ENCODE measurements at places on chromosomes 7 and 10.

DNA sequence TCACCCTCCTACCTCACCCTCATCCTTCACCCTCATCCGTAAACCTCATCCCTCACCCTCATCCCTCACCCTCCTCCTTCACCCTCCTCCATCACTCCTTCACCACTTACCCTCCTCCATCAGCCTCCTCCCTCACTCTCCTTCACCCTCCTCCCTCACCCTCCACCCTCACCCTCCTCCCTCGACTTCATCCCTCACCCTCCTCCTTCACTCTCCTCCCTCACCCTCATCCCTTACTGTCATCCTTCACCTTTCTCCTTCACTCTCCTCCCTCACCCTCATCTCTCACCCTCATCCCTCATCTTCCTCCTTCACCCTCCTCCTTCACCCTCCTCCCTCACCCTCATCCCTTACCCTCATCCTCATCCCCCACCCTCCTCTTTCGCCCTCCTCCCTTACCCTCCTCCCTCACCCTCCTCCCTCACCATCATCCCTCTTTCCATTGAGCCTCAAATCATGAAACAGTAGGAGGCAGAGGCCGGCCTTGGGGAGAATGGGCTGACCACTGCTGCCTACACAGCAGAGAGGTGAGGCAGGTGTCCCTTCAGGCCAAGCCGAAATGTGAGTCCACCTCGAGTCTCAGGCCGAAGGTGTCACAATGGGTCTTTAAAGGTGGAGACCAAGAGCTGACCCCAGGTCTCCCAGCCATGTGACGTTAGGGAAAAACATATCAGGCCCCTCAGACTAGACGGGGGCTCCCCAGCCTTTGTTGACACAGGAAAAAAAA lies 53.0 kb downstream of the PDGFA start:
- no peak for DNase-seq

DNA sequence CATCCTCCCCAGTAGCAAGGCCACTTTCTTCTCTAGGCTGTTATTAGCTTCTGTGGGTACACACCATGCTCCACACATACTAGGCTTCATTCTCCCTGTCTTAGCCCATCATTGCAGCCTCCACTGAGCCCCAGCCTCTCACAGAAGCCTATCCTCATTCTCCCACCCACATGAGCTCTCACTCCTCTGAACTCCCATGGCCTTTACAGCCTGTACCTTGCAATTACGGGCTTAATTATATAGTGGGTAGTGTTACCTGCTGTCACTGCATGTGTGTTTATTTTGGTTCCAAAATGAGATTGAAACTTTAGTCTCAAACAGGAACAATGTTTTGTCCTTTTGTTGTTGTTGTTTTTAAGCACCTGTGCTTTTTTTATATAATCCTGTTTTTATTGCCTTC lies 460.0 kb downstream of the KCNMA1 start:
- DNase-seq, result no peak

DNA sequence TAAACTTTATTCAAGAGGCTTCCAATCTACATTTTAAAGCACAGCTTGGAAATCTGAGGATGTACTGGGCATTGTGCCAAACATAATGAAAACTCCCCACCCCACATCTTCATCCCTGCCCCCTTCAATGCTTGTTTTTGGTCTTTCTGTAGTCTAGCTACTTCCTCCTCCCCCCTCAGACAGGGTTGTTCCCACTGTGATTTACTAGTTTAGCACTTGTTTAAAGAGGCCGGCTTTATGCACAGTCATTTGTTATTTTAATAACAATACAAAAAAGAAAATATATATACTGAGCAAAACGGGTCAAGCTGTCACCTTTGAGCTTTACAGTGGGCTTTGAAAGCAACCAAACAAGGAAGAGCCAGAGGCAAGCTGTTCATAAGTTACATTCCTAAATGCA lies 132.6 kb downstream of the CHRM2 start:
- DNase-seq, result no peak

DNA sequence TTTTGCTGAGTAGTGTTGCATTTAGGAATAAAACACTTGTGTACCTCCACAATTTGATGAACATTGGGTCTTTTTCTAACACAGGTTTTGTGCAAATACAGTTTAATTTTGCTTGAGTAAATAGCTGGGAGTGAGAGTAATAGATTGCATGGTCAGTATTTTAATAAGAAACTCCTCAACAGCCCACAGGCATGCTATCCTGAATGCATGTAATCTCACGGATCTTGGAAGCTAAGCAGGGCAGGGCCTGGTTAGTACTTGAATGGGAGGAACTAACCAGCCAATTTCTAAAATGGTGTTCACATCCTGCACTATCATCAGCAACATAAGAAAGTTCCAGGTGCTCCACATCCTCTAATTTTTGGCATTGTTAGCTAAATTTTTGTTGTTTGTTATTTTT lies 685.4 kb upstream of the MBL2 start:
- no peak for DNase-seq

DNA sequence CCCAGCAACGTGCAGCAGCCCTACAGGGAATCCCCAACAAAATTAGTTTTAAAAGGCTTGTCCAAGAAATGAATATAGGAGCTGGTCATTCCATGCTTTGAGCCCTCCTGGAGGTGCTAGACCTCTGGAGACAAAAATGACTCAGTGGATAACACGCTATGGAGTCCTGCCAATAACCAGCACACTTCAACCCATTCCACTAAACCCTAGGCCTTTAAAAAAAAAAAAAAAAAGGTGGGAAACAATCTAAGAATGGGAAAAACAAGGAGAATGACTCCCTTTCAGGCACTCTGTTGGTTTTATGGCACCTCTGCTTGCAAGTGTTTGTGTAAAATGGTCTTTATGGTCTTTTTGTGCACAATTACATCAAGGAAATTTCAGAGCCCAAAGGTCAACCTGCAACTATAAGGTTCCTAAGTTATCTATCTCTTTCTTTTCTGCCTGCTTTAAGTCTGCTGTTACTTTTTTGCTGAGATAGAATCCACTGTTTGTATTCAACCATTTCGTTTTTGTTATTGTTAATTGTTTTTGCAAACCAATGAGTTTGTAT lies 21.3 kb downstream of the AVL9 start:
- DNase-seq, result no peak

GRCh38 chr7:25476863-25477499 lies 248.7 kb upstream of the NPVF start:
- DNase-seq, result no peak

DNA sequence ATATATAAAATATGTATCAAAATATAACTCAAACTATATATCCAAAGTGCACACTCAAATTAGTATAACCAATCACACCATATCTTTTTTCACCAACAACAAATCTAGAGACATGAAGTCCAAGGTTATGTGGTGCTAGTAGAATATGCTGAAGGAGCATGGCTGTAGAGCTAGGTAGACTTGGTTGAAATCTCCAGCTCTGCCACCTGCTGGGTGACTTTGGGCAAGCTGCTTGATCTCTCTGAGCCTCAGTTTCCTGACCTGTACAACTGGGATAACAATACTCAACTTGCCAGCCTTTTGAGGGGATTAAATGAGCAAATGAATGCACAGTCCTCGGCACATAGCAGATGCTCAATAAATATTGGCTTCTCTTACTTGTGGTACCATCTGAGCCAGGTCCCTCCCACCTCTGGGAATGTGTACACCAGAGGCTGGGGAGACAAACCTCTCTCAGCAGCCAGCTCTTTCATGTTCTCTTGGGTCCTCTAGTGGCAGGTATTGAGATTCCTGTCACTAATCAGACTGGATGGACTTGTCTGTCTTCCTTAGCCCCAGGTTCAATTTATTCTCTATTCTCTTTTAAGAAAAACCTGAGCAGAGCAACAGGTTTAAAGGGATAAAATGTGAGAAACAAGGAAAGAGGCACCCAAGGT lies 94.3 kb upstream of the PDE1C start:
- no peak for DNase-seq

DNA sequence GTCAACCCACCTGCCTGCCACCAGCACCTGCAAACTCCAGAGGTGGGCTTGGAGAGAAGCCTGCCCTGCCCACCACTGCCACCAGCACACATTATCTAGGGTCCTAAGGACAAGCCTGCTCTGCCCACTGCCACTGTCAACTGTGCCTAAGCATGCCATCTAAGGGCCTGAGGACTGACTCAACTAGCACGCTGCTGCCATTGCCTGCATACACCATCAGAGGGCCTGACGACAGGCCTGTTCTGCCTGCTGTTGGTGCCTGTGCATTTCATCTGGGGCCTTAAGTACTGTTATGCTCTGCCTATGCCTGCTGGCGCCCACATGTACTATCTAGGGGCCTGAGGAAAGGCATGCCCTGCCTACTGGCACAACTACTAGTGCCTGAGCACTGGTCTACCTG lies 27.0 kb upstream of the LRRD1 start:
- no peak for DNase-seq

- DNase-seq, result peak; percentile 81
Observed at GRCh38 chr10:944034-944831, 12.7 kb upstream of the LARP4B start.

GRCh38 chr7:92722541-92722940 lies 113.8 kb downstream of the CDK6 start:
- DNase-seq, result no peak

- DNase-seq, result no peak
Observed at GRCh38 chr10:116125180-116125579, 147.8 kb downstream of the GFRA1 start.

GRCh38 chr10:21002091-21002878 lies 105.2 kb upstream of the NEBL start:
- no peak for DNase-seq

- no peak for DNase-seq
Observed at GRCh38 chr10:124732931-124733570, 11.1 kb downstream of the FAM53B start.

- DNase-seq, result no peak
Observed at GRCh38 chr7:91636728-91637127, 243.8 kb downstream of the MTERF1 start.

- DNase-seq, result no peak
Observed at GRCh38 chr7:130210181-130210935, 2.7 kb downstream of the SSMEM1 start.

- DNase-seq, result no peak
Observed at GRCh38 chr7:70392877-70393435, 739.0 kb upstream of the GALNT17 start.

GRCh38 chr7:131369354-131369753 lies 41.7 kb downstream of the MKLN1 start:
- no peak for DNase-seq

DNA sequence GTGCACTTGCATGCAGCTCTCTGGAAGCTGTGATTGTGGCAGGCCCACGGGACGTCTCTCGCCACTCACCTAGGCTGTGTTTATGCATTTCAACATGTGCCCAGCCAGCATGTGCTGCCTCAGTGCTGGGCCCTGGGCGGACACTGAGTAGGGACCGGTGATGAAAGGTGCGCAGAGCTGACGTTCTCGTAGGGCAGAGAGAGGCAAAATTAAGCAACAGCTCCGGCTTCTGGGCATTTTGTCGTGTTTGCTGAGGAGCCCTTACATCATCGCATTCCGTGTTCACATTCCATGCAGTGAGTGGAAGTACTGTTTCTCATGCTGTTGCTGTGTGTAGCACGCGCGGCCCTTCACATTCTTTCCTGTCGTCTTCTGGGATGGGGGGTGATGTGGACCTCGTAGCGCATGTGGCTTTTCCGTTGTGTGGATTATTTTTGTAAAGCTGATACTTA lies 50.5 kb downstream of the PRF1 start:
- DNase-seq, result no peak

DNA sequence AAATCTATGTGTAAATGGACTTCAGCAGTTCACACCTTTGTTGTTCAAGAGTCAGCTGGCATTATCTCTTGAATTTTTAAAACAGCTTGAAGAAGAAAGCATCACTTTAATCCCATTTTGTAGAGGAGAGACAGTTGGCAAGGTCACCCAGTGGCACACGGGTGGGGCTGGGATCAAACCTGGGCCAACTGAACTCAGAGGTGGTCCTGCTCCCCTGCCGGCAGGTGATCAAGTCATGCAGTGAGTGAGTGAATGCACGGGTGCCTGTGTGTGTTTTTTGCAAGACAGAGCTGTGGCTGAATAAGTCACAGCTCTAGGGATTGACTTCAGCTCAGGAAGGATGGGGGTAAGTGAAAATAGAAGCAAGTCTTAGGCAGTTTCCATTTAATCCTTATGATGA lies 9.5 kb downstream of the GHRHR start:
- DNase-seq, result no peak

- no peak for DNase-seq
Observed at GRCh38 chr10:132197271-132198067, 10.7 kb downstream of the DPYSL4 start.

- DNase-seq, result no peak
Observed at GRCh38 chr10:102347236-102347828, 48.2 kb upstream of the NFKB2 start.

- no peak for DNase-seq
Observed at GRCh38 chr10:74936577-74937265, 110.3 kb downstream of the KAT6B start.

DNA sequence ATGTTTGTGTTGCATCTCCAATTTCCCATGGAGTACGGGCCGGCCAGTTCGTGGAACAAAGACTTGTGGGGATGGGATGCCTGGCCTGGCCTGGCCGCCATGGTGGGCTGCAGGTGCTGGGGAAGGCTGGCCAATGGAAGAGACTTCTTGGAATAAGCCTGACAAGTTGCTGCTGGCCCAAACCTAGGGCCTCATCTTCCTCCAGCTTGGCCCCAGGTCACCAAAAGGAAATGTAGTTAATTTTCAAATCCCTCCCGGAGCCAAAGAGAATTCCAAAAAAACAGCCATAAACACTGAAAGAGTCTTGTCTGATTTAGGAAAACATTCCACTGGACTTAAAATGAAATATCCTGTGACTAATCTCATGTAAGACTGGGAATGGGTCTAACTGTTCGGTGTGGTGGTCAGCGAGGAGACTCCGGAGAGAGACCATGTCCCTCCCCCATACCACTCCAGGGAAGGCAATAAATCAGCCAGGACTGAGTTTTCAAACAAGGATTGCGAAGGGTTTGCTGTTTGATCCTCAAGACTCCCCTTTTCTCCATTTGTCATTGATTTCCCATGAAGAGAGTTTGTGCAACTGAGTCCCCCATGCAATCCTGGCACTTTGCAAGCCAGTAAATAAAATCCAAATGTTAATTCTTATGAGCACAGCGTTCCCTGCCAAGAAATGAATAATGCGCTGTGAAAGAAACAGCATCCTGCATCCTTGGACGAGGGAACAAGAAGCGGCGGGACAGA lies 128.7 kb upstream of the HABP2 start:
- DNase-seq, result no peak

DNA sequence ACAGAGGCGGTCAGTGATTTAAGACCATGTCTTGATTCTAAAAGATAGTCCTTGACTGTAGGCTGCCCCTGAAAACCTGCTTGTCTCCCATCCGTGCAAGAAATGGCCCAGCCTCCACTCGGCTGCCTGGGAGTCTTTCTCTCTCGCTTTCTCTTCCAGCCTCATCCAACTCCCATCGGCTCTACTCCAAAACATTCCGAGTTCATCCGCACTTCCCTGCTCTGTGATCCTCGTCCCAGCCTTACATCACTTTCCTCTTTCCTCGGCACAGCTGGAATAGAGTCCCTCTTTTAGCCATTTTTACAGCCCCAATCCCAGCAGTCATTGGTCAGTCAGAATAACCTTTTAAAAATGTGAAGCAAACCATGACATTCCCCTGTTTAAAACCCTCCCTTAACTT lies 135.1 kb downstream of the TAX1BP1 start:
- DNase-seq, result no peak

GRCh38 chr7:81317741-81318140 lies 398.9 kb upstream of the SEMA3C start:
- DNase-seq, result no peak
